ENCODE measurements at places on chromosomes 12 and 14.
A peak's percentile ranks its signal among the peaks of the same experiment; 100 is the strongest.

DNA sequence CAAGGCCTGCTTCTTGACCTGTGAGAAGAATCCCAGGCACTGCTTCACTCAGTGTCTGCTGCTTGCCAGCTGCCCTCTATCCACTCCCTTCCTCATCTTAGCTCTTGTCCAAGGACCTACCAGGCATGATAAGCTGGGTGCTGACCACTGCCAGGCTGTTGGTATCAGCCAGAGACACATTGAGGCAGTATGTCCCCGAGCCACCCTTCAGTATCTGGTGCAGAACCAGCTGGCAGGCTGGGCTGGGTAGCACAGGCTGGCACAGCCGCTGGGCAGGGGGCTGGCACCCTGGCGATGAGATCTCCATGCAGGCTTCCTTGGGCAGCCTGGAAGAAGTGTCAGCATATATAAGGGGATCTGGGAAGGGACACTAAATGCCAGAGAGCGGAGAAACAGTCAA lies 10.5 kb downstream of the PMEL start:
- no peak for DNase-seq

DNA sequence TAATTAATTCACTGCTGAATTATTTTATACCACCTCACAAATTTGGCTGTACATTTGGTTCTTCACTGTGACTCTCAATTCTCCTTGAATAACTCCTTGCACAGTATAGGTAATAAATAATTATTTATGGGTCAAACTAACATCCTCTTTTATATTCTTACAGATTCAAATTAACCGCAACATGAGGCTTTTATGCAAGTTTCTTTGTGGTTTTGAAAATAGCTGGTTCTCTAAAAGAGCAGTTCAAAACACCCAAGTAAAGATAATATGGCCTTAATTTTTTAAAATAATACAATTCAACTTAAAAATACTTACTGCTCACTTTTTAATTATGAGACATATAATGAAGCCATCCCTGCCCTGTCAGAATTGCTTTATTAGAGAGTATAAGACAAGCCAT lies 12.9 kb upstream of the TRIM9 start:
- DNase-seq, result no peak

DNA sequence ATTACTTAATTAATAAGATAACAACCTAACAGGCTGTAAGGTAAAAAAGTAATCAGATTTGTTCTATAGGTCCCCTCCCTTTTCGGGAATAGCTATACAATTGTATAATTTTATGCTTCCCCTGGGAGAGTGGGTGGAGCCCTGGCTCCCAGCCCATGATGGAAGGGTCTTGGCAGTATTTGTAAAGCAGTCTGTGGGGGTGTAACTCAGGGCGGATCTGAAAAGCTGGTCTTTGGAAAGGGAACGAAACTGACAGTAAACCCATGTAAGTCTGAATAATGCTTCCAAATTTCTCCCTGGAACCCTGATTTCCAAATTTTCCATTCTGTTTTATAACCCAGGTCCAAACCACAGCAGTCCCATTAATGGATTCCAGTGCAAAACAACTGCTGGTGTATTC lies 110.4 kb downstream of the DAD1 start:
- peak; percentile 76 for DNase-seq

GRCh38 chr12:89690925-89691324 lies 17.7 kb downstream of the ATP2B1 start:
- no peak for DNase-seq

DNA sequence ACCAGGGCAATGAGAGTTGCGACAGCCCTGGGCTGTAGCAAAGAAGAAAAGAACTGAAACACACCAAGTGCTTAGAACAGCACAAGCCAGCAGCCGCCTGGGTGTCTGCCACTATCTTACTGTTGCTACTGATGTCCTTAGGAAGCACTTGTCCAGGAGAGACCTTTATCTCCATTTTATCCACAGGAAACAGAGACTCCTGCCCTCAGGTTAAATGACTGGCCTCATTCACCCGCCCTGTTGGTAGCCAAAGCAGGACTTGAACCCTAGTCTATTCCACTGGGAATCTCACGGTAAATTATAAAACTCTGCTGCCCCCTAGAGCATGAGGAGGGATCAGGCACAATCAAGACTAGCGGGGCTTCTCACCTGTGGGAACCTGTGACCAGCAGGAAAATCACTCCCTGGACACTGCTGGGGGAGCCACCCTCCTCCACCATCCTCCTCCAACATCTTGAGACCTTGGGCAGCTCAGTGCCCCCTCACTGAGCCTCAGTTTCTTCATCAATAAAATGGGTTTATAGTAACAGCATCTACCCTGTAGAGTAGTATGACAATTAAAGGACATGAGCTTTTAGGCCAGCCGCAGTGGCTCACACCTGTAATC lies 20.5 kb upstream of the TESC start:
- DNase-seq, result no peak

- no peak for DNase-seq
Measured at GRCh38 chr14:106268013-106268727, 741.8 kb downstream of the TMEM121 start.

GRCh38 chr12:111085096-111085495 lies 164.7 kb upstream of the MYL2 start:
- DNase-seq, result no peak

DNA sequence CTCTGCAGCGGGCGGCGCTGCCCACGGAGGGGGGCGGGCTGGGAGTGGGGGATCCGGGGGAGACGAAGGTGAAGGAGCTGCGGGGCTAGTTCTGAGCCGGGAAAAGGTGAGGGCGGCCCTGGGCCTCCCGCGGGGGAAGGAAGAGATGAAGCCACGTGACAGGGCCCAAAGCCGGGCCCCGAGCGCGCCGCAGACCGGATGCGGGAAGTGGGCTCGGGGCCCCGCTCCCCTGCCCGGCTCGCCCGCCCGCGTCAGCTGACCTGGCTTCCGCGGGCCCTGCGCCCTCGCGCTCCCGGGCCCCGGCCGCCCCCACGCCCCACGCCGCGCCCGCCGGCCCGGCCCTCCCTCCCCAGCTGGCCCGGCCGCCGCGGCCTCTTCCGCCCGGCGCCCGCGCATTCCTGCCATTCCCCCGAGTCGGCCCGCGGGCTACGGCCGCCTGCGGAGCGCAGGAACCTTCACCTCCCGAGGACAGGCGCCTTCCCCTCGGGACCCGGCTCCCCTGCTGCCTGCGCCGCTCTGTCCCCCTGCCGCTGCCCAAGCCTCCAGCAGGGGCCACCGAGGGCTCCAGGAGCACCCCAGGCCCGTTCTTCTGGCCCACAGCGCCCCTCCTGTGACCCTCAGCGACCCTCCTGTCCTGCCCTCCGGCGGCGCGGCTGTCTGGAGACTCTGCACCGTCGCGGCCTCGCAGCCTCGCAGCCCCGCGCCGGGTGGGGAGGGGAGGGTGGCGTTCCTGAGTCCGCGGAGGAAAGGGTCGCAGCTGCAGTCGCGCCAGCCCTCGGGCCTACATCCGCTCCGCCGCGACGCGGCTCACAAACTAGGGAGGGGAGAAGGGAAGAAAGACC lies 20.4 kb downstream of the NINJ2 start:
- peak; percentile 87 for DNase-seq

DNA sequence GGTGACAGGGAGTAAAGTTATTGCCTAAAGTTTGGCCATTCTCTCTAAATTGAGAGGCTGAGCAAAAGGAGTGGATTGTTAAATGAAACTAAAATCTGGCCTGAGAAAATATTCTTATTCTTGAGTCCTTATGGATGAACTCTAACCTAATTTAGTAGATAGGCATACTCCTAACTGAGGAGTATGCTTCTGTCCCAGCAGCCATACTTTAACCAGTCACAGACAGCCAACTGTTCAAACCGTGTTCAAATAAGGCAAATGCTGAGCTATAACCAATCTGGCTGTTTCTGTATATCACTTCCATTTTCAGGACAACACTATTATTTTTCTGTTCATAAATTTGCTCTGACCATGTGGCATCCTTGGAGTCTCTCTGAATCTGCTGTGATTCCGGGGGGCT lies 75.9 kb upstream of the RERGL start:
- DNase-seq, result no peak

GRCh38 chr14:81465507-81466228 lies 65.5 kb upstream of the STON2 start:
- DNase-seq, result no peak

DNA sequence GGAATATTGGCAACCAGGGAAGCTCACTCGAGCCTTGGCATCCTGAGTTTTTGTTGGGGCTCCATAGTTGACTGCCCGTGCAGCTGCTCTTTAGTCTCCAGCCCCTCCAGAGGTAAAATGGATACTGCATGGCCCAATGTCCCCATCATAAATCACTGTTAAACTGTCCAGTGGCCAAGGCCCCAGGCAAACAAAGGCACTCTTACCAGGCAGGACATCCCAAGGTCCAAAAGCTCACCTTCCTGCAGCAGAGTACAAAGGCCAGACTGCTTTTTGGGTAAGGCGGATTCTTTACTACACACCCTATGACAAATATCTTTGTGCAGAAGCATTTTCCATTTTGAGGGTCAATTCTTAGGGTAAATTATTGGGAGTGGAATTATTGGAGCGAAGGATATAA lies 81.1 kb downstream of the GPATCH2L start:
- DNase-seq, result no peak

DNA sequence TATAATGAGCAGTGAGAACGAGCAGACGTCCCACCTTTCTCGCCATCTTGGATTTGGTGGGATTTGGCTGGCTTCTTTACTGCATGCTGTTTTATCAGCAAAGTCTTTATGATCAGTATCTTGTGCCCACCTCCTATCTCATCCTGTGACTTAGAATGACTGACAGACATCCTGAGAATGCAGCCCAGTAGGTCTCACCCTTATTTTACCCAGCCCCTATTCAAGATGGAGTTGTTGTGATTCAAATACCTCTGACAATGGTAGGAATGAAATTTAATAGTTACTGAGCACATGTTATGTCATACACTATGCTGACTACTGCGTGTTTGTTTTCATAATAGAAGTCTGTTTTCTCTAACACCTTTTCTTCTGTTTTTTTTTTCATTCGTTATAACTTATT lies 1.9 kb downstream of the TMTC3 start:
- DNase-seq, result no peak

- DNase-seq, result no peak
Measured at GRCh38 chr12:55934773-55935172, 3.8 kb downstream of the DGKA start.
